Activated CD4-positive, alpha-beta T cell treated with anti-CD3 and anti-CD28 coated beads, Interleukin-2, amount 50 U/mL, for 1 hour (primary cell): ENCODE measurements at places on chromosomes 3 and 15.

GRCh38 chr3:124570232-124570631, 160.0 kb upstream of the UMPS start:
- no peak for DNase-seq

DNA sequence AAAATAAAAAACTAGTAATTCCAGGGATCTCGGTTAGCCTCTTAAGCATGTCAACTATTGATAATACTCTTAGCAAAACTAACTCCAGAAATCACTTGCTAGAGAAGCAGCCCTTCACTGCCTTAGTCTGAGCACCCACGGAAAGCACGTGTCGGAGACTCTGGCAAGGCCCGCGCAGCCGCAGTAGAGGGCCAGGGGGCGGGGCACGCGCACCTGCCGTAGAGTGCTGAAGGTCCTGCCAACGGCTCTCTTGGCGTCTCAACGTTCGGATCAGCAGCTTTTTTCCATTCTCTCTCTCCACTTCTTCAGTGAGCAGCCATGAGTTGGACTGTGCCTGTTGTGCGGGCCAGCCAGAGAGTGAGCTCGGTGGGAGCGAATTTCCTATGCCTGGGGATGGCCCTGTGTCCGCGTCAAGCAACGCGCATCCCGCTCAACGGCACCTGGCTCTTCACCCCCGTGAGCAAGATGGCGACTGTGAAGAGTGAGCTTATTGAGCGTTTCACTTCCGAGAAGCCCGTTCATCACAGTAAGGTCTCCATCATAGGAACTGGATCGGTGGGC, at the start of gene LDHAL6B:
LDHAL6B (plus strand) TSS at position 221 of the 561 bp plus-strand sequence; CDS start at position 319, 98 bp downstream.
- no peak for DNase-seq

GRCh38 chr15:78251136-78251535, 13.2 kb upstream of the DNAJA4 start:
- no peak for DNase-seq

- DNase-seq, result no peak
These were observed 14.2 kb upstream of the CLEC3B start for GRCh38 chr3:45011756-45012508.

DNA sequence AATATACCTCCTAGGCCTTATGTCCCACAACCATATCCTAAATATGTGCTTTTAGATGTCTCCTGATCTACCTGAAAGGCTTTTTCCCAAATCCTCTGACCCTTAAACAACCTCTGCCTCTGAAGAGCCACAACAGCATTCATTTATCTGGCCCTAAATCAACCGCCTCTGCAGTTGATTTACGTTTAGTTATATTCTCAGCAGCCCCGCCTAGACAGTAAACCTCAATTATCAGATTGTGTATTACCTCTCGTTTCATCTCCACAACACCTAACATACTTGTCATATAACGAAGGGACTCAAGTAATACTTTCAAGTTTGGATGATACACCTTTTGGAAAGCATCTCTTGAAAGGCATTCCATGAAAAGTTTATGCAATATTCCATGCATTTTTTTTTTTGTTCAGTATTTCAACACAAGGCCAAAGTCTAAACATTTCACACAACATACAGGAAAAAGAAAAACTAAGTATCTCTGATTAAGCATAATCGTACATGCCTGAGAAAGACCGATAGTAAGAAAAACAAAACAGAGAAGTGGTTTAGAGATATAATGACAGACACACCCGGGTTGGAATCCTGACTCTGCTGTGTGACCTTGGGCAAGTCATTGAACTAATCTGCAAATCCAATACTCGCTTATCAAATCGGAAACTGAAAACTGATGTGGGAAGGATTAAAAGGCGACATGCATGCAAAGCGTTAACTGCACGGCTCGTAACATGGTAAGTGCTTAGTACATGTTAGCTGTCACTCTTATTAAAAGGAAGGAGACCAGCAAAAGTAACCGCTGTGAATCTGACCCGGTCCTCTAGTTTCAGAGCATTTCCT, 778 bp downstream of the CRBN start:
- DNase-seq, result no peak

DNA sequence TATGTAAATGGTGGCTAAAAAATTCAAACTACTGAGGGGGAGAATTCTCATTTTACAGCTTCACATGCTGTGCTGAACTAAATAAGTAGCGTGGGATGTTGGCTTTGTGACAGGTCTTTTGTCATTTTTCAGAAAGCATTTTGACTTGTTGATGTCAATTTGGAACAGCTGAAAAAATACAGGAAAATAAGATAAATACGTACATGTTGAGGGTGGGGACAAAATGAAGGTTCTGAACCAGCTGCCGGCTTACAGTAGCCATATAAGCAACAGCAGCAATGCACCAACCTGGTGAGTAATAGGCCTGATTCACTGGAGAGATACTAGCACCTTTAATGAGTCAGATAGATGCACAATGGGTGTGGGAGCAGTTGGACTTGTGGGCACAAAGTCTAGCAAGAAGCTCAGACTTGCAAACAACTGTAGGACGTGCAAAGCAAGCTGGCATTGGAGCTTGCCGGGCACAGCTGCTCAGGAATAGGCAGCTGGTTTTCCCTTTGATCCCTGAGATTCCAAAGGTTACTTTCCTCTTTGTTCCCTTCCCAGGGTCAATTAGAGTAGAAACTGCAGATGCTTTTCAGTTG, 12.9 kb downstream of the B3GNT5 start:
- no peak for DNase-seq

GRCh38 chr3:190614226-190615059, 100.6 kb downstream of the IL1RAP start:
- DNase-seq, result no peak

GRCh38 chr3:96813820-96814650, at the start of gene EPHA6:
Gene EPHA6, plus strand, starts transcription at chr3:96814594.
- DNase-seq, result no peak

DNA sequence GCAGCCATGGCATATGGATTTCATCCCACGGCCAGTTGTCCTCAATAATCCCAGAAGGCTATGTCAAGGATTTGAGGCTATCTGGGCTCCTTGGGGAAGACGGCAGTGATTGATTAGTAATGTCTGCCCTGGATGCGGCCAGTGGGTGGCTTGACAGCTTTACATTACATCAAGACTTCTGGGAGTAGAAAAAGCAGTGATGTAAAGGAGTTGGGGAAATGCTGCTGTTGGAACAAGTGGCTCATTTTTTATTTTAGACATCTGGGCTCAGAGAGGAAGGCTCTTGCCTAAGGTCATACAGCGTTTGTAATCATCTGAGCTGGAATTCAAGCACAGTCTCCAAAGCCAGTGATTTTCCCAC, 94.1 kb downstream of the FLNB start:
- DNase-seq, result no peak

- DNase-seq, result no peak
These were observed 108.3 kb downstream of the TOP2B start for GRCh38 chr3:25556447-25556846.
